ENCODE measurements at places on chromosomes 2 and 18. TPM values are rescaled to one million over a fixed set of nuclear protein-coding genes. Genes with fewer than 3 reads are reported as not detected.

DNA sequence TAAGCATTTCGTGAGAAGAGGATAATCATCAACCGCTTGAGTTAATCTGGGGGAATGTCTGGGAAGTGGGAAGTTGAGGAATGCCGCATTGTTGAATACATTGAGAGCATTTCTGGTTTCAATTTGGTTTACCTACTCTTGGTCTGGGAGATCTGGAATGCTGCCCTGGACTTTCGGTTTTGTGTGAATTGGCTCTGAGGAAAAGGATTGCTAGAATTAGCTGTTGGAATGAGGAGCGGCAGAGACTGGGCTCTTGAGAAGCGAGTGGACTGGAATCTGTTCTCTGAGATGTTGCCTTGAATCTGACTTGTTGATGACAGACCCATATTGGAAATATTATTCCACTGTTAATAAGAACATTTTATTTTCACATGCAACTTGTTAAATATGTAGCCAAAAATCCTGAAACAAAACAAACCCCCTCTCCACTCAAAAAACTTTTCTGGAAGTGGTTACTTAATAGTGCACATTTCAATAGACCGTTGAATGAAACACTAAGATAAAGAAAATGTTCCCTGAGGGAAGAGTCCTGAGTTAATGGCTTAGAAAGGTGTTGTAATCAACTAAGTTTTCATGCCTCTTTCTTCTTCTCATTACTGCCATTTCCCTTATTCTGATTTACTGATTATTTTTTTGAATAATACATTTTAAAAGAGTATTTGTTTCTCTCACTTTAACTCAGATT, 50.8 kb downstream of the PTPRM start:
- no peak for DNase-seq

GNAL gene
- 0.51 TPM for total RNA-seq

SKOR2 gene
- not detected for total RNA-seq

LRATD1 gene
- 7.2 TPM for total RNA-seq

GRCh38 chr2:23553561-23553960, 168.6 kb downstream of the KLHL29 start:
- no peak for DNase-seq

DNA sequence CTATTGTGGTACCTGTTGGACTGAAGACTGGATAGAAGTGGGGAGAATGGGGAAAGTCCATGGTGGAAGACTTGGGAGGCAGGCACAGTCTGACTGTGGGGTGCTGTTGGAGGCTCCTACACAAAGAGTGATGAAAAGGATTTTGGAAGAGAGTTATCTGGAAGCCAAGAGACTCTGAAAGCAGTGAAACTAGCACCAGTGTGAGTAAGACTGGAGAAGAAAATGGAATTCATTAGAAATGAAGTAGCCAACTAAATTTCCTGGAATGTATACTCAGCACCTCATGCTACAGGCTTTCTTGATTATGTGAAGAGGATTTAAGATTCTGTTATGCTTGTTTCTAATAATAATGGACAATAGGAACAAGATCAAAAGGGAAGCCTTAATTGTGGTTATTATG, 27.7 kb downstream of the ELP2 start:
- DNase-seq, result no peak

DNA sequence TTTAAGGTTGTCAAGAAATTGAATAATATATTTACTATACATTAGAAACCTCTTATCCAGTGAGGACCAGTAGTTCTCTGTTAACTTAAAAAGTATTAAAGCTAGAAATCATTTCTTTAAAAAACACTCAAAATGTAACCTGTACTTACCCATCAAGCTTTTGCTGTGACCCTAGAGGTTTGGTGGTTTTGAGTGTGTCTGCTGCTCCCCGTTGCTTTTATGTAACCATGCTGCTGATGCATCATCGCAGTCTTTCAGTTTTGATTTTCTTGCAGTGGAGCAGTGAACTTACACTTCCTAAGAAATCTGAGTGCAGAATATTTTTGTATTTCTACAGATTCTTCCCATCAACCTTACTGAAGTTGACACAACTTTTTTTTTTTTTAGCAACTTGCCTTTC, 34.2 kb downstream of the MRPS9 start:
- DNase-seq, result no peak

GRCh38 chr2:208363485-208363884, 43.1 kb upstream of the PTH2R start:
- peak; percentile 26 for DNase-seq

TEKT4 gene
- not detected for total RNA-seq
